ENCODE measurements at places on chromosomes 13 and 19. TPM values are rescaled to one million over a fixed set of nuclear protein-coding genes. Genes with fewer than 3 reads are reported as not detected.

Gene ZNF471
- 10.8 TPM for total RNA-seq

Gene LILRA1
- total RNA-seq: not detected

Gene METTL21C
- not detected for total RNA-seq

GRCh38 chr19:19372656-19373416 lies 32.6 kb upstream of the GATAD2A start:
- DNase-seq: peak; percentile 26
- peak overlapping the region; percentile 60 for H3K4me3 ChIP-seq
- peak overlapping the region; percentile 79 for H3K27ac ChIP-seq
- no peaks in the 10 kb centered on the region for H3K36me3 ChIP-seq

GRCh38 chr13:28423010-28423409 lies 71.9 kb downstream of the FLT1 start:
- no peaks in the 10 kb centered on the region for H3K27me3 ChIP-seq
- peaks cover 5% of the 10 kb centered on the region for H3K36me3 ChIP-seq
- H3K4me3 ChIP-seq: peak overlapping the region; percentile 63
- no peak for DNase-seq
- peaks cover 14% of the 10 kb centered on the region for H3K4me1 ChIP-seq

GRCh38 chr19:41746593-41747227 lies 8.6 kb upstream of the CEACAM6 start:
- H3K36me3 ChIP-seq: no peaks in the 10 kb centered on the region
- no peak overlapping the region for H3K27ac ChIP-seq
- peaks cover 3% of the 10 kb centered on the region for H3K4me1 ChIP-seq
- peaks cover 75% of the 10 kb centered on the region for H3K27me3 ChIP-seq

DNA sequence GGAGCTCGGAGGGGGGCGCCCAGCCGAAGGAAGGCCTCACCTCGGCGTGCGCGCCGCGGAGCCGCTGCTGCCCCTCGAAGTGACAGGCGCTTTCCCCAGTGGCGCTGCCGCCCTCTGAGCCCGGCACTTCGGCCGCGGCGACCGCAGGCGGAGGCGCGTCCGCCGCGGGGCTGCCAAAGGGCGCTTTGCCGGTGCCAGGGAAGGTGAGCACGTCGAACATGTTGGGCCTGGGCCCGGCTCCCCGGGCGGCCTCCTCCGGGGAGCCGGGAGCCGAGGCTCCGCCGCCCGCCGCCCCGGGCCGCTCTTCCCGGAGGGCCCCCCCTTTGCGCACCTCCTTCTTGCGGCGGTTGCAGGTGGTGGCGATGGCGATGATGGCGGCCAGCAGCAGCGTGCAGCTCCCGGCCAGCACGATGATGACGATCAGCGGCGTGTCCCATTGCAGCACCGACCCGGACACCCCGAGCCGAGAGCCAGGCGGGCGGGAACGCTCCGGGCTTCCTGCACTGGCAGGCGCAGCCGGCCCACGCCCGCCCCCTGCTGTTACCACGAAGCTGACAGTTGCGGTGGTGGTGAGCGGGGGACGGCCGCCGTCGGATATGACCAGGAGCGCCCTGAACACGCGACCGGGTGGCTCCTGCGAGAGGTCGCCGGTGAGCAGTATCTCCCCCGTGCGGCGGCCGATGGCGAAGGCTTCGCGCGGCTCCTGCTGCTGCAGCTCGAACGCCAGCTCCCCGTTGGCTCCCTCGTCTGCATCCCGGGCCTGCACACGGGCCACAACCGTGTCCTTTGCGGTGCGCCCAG lies 2.5 kb downstream of the PCDH8 start:
- H3K36me3 ChIP-seq: no peaks in the 10 kb centered on the region
- peaks cover 29% of the 10 kb centered on the region for H3K4me1 ChIP-seq
- H3K4me3 ChIP-seq: no peak overlapping the region
- H3K27me3 ChIP-seq: peaks cover 39% of the 10 kb centered on the region

DNA sequence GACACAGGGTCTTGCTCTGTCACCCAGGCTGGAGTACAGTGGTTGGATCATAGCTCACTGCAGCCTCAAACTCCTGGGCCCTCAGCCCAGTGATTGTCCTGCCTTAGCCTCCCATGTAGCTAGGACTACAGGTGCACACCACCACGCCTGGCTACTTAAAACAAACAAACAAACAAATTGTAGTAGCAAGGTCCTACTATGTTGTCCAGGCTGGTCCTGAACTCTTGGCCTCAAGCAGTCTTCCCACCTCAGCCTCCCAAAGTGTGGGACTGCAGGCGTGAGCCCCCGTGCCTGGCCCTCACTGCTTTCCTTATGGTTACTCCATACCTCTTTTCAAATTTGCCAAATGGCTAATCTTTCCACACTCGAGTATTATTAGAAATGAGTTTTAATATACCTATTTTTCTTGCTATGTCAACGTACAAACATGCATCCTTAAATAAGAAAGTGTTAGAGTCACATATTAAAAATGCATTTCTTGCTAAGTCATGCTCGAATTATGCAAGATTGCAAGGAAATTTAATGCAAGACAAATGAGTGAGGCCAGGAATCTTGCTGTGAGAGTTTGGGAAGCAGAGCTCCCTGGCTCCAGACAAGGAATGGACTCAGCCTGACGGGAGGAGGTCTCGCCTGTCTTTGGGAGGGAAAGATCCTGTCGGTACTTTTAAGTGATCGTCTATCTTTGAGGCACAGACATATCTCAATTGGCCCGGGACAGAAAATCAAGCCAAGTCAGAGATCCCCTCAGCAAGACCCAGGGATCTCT lies 39.4 kb downstream of the RFX2 start:
- no peak for DNase-seq
- H3K4me3 ChIP-seq: no peak overlapping the region
- no peaks in the 10 kb centered on the region for H3K27me3 ChIP-seq
- no peaks in the 10 kb centered on the region for H3K36me3 ChIP-seq
- H3K27ac ChIP-seq: peak overlapping the region; percentile 60

DNA sequence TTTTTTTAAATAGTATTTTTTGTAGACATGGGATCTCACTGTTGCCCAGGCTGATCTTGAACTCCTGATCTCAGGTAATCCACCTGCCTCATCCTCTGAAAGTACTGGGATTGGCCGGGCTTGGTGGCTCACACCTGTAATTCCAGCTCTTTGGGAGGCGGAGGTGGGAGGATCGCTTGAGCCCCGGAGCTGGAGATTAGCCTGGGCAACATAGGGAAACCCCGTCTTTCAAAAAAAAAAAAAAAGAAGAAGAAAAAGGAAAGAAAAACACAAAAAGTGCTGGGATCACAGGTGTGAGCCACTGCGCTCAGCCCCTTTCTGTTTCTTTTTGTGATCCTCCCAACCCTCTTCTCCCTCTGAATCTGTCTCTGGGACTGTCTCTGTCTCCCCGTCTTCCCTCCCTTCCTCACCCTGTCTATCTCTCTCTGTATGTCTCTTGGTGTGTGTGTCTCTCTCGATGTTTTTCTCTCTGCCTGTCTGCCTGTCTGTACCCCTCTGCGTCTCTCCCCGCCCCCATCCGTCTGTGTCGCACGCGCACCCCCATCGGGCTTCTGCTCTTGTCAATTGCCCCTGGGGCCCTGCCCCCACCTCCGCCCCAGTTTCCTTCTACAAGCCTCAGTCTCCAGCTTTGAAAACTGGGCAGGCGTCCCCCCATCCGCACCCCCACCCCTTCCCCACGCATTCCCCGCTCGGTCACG lies 540 bp upstream of the ZFP36 start:
- DNase-seq: peak; percentile 96
- H3K4me1 ChIP-seq: peaks cover 71% of the 10 kb centered on the region
- H3K36me3 ChIP-seq: peaks cover 19% of the 10 kb centered on the region
- H3K27me3 ChIP-seq: no peaks in the 10 kb centered on the region
- H3K4me3 ChIP-seq: peak overlapping the region; percentile 79
- H3K27ac ChIP-seq: peak overlapping the region; percentile 100

- H3K4me3 ChIP-seq: no peak overlapping the region
- DNase-seq: no peak
- H3K27me3 ChIP-seq: peaks cover 7% of the 10 kb centered on the region
- H3K27ac ChIP-seq: no peak overlapping the region
- H3K36me3 ChIP-seq: no peaks in the 10 kb centered on the region
Observed at GRCh38 chr13:31427151-31428100, 227.7 kb downstream of the B3GLCT start.

- H3K4me3 ChIP-seq: no peak overlapping the region
- no peaks in the 10 kb centered on the region for H3K4me1 ChIP-seq
- H3K36me3 ChIP-seq: no peaks in the 10 kb centered on the region
- H3K27ac ChIP-seq: no peak overlapping the region
Observed at GRCh38 chr19:44615863-44616247, 2.5 kb downstream of the IGSF23 start.

DNA sequence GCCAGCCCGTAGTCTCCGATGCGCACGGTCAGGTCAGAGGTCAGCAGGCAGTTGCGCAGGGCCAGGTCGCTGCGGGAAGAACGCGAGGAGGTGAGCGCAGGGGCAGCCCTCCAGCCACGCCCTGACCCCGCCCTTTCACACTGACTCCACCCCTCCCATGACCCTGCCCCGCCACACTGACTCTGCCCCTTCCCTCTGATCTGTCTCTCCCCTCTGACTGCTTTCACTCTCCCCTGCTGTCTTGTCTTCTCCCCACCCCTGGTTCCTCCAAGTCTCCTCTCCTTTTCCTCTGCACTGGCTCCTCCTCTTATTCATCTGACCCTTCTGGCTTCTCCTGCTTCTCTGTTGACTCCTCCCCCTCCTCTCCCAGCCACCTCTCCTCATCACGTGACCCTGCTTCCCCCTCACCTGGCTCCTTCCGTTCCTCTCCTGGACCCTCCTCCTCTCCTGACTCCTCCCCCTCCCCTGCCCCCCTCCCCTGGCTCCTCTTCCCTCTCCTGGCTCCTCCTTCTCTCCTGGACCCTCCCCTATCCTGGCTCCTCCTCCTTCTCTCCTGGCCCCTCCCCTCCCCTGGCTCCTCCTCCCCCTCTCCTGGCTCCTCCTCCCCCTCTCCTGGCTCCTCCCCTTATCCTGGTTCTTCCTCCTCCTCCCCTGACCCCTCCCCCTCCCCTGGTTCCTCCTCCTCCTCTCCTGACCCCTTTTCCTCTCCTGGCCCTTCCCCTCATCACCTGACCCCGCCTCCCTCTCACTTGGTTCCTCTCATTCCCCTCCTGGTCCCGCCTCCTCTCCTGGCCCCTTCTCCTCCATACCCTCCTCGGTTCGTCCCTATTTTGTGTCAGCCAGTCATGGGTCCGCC lies 9.9 kb downstream of the LMTK3 start:
- H3K27me3 ChIP-seq: peaks cover 4% of the 10 kb centered on the region
- peak overlapping the region; percentile 86 for H3K27ac ChIP-seq
- H3K4me1 ChIP-seq: peaks cover 33% of the 10 kb centered on the region
- DNase-seq: peak; percentile 82

GRCh38 chr19:12841094-12841493 lies 2.8 kb downstream of the MAST1 start:
- H3K27me3 ChIP-seq: peaks cover 60% of the 10 kb centered on the region
- DNase-seq: no peak
- H3K4me3 ChIP-seq: peak overlapping the region; percentile 37
- no peaks in the 10 kb centered on the region for H3K36me3 ChIP-seq
- peaks cover 19% of the 10 kb centered on the region for H3K4me1 ChIP-seq

DNA sequence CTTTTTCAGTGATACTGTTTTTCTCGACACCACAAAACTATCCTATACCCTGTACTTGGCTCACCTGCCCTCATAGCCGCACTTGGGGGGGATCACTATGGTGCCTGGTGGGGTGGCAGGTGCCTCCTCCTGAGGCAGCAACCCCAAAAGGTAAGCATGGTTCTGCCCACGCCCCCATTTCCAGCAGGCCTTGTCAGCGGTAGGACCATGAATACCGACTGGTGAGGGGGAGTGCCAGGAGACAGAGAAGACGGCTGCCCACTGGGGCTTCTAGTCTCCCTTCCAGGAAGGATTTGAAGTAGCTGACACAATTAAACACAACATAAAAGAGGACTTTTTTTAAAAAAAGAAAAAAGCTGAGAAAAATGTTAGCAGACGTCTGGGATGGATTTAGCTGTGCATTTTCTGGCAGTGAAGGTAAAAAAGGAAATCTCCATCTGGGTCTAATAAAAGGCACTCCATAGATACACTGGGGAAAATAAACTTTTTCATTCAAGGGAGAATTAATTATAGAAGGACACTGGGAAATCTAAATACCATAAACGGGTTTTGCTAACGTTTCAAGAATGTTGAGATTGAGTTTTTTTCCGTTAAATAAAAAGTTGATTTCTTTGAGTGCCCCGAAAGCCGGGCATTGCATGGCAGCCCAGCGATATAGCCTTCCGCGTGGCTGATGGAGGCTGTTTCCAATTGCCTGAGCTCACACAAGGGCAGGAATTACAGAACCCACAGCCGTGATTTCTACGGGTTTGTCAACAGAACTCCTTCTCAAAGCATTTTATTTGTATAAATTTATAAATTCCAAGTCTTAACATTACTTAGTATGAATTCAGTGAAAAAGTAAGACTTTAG lies 45.1 kb downstream of the ATP11A start:
- DNase-seq: no peak

Measured in naive thymus-derived CD8-positive, alpha-beta T cell (primary cell).